ENCODE measurements at places on chromosomes 2 and 18.

DNA sequence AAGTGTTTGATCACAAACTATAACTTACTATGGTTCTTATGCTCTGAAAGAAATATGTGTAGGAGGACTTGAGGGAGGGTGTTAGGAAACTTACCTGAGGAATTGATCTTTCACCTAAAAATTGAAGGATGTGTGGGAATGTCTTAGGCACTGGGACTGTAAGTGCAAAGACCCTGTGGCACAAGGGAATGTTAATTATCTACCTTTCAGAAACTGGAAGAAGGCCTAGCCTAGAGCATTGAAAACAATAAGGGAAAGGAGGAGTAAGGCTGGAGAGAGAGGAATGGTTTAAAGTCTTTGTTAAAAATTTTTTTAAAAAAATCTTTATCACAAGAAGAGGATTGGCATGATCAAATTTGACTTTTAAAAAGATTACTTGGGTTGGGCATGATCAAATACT is 7.9 kb downstream of the AFTPH start:
- DNase-seq, result no peak

DNA sequence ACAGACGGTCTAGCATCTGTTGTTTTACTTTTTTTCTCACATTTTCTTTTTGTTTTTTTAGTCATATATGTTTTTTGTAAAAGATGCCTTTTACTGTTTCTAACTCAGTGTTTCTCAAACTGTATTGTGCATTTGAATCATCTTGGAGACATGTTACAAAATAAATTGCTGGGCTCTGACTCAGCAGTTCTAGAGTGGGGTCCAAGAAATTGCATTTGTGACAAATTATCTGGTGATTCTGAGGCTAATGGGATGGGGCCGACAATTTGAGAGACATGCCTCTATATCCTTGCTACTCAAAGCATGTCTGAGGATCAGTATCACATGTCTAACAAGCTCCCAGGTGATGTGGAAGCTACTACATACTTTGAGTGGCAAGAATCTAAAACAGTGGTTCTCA is 478.8 kb downstream of the PLCL1 start:
- DNase-seq, result no peak

DNA sequence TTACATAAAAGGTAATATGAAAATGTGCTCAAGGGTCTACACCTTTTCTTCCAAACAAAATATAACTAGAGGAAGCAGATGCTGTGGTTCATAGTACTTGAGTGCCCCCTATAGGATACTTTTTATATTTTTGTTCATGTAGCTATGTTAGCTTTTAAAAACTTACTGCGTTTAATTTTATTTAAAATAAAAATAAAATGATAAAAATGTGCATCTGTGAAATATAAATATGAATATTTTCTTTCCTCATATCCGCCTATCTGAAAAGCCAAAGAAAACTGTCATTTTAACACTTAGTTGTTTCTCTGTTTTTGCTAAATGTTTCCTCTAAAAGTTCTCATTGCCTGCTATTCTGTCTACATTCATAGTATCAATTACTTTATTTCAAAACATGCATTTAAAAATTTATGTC is 9.6 kb upstream of the LRP1B start:
- no peak for DNase-seq

GRCh38 chr2:220948579-220948978 is 623.5 kb downstream of the EPHA4 start:
- no peak for DNase-seq

DNA sequence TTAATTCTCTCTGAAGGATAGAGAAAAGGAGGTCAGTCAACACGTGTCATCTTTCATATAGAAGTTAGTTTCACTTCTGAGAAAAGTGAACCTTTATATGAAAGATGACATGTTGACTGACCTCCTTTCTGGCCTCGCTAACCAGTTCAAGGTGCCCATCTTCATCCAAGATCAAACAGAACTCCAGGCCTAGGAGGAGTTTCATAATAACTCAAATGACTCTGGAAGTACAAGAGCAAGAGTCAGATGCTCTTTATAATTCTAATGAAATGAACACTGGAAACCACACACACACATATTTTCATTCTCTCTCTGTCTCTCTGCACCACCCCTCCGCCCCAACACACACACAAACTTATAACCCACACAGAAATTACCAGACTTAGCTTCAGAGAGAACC is 16.3 kb downstream of the ANKRD44 start:
- DNase-seq, result no peak

- DNase-seq, result no peak
These were observed 22.3 kb downstream of the DNAH7 start for GRCh38 chr2:196046123-196046917.
